ENCODE measurements at places on chromosomes 5 and 9.
A peak's percentile ranks its signal among the peaks of the same experiment; 100 is the strongest.

DNA sequence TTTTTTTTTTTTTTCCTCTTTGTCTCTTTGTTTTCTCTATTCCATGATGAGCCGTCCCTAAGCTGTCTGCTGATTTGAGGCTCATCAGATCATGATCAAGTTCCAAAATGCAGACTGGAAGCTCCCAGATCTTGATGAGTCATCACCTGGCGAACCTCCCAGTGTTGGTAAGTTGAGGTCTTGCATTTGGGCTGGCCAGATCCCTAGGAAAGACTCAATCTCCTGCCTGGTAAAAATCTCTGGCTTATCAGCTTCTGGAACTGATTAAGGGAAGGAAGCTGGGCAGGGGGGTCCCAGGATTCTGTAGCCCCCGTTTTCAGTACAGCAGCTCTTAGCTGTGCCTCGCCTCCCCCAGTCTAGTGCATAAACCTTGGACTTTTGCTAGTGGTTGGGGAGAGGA lies 69.0 kb downstream of the TSPAN17 start:
- no peak for DNase-seq

DNA sequence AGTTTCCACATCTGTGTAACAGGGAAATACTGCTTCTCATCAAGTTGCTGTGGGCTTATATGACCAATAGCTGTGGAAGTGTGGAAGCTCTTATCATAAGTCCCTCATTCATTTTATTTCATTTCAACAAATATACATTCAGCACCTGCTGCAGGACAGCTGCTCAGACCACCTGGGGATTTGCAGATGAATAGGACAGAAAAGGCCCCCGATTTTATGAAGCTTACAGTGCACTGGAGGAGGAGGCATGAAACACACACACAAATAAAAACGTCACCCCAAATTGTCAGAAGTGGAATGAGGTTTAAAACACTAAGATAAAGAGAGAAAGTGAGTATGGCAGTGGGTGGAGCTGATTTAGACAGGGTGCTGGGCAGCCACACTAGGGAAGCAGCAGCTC lies 107.2 kb downstream of the DRD1 start:
- no peak for DNase-seq

DNA sequence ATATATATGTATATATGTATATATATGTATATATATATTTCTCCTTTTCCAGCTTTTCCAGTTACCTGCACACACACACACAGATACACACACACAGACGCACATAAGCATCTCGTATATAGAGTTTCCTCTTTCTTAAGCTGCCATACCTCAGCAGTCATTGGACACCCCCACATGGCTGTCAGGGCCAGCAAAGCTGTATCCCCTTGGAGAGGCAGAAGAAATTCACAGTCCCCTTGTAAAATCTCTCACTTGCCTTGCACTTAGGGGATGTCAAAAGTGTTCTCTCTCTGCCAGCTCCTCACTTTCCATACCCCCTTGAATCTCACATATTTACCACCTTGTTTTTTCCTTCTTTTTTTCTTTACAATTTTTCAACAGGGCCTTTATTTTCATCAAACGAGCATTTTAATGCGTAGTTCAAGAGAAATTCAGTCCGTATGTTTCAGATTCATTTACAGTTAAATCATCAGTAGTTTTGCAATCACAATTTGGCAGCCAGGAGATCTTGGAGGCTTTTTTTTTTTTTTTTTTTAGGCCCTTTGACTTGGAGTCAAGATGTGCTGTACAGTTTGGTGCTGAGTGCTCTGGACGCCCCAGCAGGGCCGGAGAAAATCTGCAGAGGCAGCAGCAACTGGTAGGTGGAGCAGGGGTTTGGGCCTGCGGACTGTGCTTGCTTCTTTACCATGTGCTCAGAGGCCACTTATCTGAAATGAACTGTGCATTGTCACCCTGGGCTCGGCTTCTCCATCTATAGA lies 244.9 kb upstream of the KLF4 start:
- no peak for DNase-seq

GRCh38 chr5:159263569-159263905 lies 447 bp downstream of the UBLCP1 start:
- DNase-seq, result no peak

DNA sequence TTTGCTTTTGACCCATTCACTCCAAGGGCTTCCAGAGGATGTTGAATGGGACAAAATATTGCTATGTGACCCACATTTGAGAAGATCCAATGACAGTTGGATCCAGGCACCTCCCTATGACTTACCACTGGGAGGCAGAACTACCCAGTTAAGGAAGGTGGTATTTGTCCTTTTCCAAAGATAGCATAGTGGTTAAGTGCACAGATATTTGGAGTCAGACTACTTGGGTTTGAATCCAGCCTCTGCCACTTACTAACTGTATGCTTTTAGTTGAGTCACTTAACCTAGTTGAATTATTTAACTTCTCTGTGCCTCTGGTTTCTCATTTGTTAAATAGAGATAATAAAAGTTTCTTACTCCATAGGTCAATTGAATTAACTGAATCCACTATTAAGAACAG lies 74.5 kb upstream of the PALM2AKAP2 start:
- no peak for DNase-seq

- no peak for DNase-seq
Observed at GRCh38 chr9:72601615-72602014, 80.2 kb downstream of the TMC1 start.

DNA sequence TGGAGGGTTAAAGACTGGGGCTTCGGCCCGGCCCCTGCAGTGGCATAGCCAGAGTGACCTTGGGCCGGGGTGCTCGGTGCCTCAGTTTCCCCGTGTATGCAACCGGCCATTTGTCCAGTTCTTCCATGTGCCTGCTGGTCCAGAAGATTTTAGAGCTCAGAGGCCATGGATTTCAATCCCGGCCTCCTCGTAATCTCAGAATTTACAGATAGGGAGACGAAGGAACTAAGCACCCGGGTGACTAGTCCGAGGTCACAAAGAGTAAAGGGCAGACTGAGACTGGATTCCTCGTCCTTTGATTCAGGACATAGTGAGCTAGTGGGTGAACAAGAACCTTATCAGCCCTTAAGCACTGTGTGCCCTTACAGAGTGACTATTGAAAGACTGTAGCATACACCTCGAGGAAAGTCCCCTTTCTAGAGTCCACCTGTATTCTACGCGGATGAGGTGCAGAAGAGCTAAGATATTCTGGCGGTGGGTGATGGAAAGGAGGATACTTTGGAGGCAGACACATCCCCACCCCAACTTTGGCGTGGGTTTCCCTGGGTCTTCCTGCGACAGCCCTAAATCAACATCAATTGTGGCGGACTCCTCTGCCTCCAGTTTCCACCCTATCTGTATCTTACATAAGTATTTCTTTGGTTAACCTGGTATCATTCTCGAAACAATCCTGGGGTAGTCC lies 597 bp downstream of the SLC31A1 start:
- no peak for DNase-seq

DNA sequence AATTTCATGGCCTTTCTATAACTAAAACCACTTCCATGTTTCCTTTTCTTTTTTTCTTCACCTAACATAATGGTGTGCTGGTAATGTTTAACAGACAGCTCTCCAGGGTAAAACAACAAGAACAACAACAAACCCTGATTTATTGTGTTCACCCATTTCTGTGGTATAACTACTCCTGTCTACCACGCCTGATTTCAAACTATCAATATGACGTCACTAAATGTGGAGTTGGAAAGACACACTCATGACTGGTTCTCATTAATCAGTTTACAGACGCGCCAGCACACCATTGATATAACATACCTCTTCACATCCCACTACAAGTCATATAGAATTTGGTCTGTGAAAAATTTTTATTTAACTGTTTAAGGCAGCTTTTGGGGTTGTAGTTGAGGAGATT lies 142.9 kb downstream of the ARRDC3 start:
- no peak for DNase-seq

- no peak for DNase-seq
Observed at GRCh38 chr5:84197538-84197937, 187.1 kb downstream of the EDIL3 start.

DNA sequence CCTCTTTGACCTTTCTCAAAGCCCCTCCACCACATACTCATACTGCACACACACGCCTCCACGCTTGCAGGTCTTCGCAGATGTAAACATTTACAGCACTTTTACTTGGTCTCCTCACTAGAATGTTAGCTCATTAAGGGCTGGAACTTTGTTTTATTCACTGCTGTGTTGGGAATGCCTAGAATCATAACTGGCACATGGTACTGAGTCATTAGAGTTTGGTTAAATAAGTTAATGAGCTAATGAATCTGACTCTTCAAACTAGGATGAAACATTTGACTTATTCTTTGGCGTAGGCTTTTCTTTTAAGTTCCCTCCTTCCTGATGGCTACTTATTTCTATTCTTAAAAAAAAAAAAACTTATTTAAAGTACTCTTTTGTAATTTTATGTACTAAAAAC lies 28.9 kb downstream of the MAN2A1 start:
- DNase-seq, result no peak

DNA sequence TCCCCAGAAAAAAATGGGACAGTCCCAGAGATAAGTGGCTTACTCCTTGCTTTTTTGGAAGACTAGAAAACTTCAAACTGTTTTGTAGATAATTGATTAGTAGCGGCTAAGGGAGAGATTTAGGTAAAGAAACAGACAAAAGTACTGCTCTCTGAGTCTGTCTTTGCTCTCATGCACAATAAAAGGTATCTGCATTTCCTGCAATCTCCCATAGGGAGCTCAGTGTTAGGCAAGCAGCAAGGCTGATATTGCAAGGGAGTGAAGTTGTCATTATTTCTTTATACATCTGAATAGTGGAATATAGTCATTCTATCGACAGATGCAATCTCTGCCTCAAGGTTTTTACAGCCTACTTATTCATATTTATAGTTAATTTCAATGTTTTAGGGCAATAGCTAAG lies 54.9 kb upstream of the CAMK4 start:
- DNase-seq, result no peak

DNA sequence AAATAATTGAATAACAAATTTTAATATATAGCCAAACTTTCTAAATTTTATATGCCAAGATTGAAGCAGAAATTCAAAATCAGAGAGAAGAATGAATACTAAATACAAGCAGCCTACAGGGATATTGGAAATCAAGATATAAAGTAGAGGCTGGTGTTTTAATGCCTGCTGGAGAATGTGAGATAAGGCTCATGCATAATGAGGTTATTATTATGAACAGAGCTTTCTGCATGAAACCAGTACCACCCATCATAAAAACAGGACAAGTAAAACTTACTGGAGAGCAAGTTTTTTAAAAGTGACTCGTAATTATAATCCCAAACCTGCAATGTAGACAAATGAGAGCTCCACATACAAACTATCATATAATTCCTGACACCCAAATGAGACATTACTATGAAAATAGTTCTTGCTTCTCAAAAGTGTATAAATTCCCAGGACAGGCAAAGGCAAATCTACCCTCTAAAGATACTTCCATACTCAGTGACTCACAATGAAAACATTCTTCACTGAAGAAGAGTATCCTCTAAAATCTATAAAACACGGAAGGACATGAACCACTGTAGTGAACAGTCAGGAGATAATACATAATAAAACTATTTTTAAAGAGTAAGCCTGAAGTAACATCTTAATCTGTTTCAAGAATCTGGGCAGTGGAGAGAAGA lies 532.0 kb upstream of the GRAMD2B start:
- DNase-seq, result no peak

- DNase-seq, result no peak
Observed at GRCh38 chr5:105783811-105784210, 1886.9 kb downstream of the EFNA5 start.

- DNase-seq, result peak; percentile 19
Observed at GRCh38 chr5:107469485-107470294, 201.0 kb downstream of the EFNA5 start.
